Stimulated activated CD4-positive, alpha-beta T cell treated with anti-CD3 and anti-CD28 coated beads, Interleukin-2, amount 100 ng/mL, for 48 hours (primary cell): ENCODE measurements at places on chromosomes 12 and 14.
A peak's percentile ranks its signal among the peaks of the same experiment; 100 is the strongest.

DNA sequence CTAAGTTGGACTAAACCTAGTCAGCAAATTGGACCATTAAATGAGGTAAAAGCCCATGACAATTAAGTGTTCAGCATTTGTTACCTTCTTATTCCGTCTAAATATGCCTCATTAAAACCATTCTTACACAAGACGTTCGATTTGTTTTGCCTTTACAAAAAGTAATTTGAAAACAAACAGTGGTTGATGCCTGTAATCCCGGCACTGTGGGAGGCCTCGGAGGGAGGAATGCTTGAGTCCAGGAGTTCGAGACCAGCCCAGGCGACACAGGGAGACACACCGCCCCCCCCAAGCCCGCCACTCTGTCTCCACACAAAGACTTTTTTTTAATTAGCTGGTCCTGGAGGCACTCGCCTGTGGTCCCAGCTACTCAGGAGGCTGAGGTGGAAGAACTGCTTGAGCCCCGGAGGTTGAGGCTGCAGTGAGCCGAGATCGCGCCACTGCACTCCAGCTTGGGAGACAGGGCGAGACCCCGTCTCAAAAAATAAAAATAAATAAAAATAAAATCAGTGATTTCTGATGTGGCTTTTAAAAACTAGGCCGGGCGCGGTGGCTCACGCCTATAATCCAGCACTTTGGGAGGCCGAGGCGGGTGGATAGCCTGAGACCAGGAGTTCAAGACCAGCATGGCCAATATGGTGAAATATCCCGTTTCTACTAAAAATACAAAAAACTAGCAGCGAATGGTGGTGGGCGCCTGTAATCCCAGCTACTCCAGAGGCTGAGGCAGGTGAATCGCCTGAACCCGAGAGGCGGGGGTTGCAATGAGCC lies 856 bp upstream of the EIF4B start:
- no peak for DNase-seq

DNA sequence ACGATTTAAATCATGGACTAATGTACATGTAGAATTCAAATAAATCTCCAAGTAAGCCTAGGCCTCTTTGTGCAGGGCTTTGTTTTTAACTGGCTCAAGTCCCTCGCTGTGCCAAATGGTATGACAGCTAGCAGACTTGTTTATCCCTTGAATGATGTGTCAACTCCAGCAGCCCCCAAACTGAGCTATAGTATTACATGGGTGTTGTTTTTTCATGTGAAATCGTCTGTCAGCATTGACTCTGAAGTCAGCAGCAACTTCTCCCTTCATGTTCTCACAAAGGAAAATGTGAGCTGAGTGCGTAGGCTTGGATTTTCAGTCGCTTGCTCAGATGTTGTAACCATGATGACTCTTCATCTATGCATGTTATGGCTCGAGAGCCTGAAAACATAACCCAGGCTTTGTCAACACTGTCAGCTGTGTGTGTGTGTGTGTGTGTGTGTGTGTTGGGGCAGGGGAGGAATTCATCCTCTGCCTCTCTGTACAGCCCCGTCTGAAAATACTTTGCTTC lies 73.3 kb downstream of the PTHLH start:
- no peak for DNase-seq

DNA sequence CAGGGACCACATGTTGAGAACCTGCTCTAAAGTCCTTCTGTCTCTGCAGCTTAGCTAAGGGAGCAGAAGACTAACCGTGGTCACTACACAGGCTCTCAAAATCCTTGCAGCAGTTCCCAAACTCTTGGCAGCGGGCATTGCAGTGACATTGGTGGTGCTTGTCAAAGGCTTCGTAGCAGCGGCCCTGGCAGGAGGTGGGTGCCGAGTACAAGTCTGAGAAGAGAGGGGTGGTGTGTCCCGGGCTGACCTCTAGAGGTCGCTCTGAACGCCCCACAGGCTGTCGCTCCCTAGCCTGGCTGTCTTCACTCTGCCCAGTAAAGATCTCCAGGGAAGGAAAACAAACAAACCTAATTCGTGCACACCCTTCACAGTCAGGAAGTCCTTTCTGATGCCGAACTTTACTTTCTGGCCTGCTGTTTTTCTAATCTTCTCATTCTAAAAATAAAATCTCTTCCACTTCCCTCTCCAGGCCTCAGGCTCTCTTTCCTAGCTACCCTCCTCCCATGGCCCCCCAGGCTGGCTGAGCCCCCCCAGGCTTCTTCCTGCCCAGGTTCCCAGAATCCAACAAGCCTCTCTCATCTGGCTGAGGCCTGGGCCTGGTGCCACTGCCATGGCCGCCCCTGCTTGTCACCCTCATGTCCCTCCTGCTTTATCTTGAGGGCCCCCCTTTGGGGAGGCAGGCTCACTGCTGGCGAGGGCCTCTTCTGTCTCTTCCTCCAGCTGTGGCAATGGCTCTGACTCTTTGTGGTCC lies 7.7 kb downstream of the ENDOU start:
- DNase-seq, result peak; percentile 40

- DNase-seq, result no peak
Observed at GRCh38 chr12:1493781-1494565, 100.4 kb downstream of the FBXL14 start.

GRCh38 chr12:122208073-122208820 lies 4.7 kb downstream of the B3GNT4 start:
- DNase-seq, result no peak

DNA sequence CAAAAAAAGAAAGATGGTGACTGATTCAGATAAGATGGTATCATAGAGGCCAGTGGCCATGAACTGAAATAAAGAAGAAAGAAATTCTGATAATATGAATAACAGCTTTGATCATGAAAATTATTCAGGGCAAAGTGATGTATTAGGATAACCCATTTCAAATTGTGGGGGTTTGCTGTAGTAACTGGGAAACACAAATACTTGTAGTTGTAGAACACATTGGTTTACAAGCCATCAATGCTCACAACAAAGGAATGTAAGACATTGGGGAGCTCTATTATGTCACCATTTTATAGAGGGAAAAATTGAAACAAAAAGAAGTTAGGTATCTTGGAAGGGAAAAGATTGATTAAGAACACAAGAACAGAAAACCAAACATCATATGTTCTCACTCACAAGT lies 140.4 kb upstream of the FRMD6 start:
- DNase-seq, result no peak

GRCh38 chr12:68950511-68950910 lies 17.5 kb upstream of the CPM start:
- no peak for DNase-seq

GRCh38 chr14:77153802-77154201 lies 12.2 kb upstream of the ZDHHC22 start:
- DNase-seq, result no peak
